Stimulated activated CD4-positive, alpha-beta T cell treated with anti-CD3 and anti-CD28 coated beads, TNF-alpha, amount 100 ng/mL, for 48 hours (primary cell): ENCODE measurements at places on chromosomes 2 and 18.

DNA sequence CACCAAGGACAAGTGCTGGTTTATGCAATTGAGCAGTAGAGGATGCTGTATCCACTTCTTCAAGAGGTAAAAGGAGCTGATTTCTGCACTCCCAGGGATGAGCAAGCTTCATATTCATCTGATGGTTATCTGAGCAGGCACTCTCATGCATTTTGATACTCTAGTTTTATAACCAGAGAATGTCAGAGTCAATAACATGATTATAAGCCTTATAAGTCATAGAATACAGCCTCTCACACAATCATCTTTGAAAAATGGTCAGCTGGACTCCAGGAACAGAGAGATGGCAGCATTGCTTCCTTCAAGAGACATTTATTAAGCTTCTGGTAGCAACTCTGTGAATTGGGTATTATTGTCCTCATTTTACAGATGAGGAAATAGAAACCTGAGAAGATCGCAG is 167.1 kb downstream of the SLC8A1 start:
- no peak for DNase-seq

DNA sequence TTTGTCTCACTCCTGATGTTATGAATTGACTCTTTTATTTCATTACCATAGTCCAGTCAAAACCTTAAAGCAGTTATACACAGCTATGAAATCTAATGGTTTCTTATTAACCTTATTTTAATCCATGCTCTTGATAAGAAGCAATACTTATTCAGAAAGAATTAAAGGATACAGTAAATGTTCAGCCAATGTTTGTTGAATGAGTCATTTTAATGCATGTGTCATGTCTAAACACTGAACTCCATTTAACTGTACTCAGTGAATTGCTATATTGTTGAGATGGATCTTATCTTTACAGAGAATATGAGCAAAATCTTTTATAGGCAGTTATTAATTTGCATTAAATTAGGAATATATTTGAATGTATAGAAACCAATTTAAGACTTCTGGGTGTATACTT is 135.1 kb upstream of the TFPI start:
- no peak for DNase-seq

DNA sequence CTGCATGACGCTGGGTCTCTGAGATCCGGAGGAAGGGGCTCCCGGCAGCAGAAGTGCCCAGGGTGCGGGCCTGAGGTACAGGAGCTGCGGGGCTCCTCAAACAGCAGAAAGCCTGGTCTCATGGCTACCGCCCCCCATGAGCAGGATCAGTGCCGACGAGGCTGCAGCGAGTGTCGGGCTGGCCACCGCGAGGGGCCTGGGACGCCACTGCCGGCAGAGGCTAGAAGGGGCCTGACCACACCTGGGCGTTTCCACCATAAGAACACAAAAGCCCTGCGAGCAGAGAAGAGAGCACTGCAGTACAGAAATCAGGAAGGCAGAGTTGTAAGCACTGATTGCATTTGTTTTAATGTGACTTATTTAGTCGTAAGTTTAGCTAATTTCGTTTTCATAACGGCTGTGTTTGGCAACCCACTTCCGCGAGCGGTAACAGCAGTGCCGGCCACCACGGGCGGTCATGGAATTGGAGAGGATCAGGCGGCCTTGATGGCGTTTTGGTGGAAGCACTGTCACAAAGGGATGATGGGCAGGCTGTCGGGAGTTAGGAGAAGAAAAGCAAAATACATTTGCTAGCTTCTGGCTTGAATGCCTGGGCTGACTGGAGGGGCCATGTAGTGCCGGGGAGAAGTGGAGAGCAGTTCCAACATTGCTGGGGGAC is 117.4 kb downstream of the HDAC4 start:
- DNase-seq, result no peak

DNA sequence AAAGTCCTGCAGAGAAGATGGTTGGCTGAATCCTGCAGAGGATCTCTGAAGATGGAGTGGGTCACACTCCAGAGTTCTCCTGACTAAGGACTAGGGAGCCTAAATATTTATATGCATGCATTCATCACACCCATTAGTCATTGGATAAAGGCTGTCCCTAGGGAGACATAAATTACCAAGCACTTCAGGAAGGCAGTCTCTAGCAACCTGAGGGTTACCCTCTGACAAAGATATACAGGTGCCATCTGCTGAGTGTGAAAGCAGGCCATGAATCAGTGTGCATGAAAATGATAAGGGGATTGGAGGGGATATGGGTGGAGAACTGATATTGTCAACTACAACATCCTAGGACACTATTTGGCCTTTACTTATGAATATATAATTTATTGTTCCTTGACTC is 294.8 kb upstream of the DDX18 start:
- no peak for DNase-seq

DNA sequence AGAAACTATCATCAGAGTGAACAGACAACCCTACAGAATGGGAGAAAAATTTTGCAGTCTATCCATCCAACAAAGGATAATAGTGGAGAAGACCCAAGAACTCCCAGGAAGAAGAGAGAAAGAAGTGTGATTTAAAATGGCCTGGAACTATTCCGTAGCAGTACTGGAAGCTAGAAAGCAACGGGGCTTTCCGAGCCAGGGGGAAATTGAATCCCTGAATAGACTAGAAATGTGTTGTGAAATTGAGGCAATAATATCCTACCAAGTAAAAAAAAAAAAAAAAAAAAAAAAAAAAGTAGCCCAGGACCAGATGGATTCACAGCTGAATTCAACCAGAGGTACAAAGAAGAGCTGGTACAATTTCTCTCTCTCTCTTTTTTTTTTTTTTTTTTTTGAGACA is 69.3 kb downstream of the FARP2 start:
- DNase-seq, result no peak

DNA sequence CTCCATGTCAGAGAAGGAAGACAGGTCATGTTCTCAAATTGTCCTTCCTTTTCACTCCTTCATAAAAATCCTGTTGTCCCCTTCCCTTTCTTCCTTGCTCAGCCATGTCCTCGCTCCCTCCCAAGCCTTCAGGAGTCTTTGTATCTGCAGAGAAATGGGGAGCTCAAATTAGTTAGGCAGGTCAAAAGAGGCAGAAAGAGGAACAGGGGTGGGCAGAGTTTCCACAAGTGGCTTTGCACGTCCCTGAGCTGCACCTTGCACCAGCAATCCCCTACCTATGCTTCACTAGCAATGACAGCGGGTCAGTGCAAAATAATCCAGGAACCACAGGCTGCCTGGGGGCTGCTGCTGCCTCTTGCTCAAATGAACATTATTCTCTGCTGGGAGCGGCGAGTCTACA is 152.1 kb upstream of the ITGA6 start:
- no peak for DNase-seq

DNA sequence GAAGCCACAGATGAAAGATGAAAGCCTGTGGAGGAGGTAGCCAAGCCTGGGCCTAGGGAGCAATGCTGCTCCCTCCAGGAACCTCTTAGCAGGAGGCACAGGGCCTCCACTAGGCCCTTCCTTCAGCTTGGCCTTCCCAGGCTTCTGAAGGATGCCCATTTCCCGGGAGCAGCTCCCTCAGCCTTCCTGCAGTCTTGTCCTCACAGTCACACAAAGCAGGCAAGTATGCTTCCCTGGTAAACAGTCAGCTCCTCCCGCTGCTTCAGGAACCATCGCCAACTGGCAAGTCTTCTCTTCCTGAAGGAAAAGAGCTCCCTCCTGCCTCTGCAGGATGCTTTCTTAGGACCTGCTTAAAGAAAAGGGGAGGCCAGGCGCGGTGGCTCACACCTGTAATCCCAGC is 53.2 kb downstream of the SMAD7 start:
- DNase-seq, result no peak

- no peak for DNase-seq
Measured at GRCh38 chr2:43311276-43311675, 84.9 kb upstream of the ZFP36L2 start.

DNA sequence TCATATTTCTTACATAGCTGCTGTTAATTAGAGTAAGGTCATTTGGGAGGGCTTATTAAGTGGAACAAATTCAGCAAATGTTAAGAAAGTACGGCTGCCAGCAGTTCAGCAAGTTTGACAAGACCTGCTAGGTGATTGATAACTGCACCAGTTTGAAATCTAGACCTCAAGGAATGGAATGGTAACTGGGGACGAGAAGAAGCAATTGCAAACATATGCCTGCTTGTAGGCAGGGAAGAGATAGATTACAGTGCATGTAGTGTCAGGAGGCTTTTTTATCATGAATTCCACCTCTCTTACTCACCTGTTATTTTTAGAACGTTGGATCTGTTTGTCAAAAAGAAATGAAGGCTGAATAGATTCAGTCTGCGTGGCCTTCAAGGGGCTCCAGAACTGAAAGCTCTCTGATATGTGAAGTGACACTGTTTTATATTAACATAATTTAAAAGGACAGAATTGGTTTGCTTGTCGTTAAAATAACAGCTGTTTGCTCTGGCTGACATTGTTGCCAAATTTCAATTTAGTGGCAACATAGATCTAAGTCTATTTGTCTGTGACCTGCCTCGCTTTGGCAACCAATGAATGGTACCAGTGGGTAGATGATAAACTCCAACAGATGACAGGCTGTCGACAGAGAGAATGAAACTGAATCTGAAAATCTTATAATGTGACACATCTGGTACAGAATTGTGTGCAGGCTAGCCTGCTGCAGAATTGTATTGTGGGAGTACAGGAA is 199.3 kb downstream of the ZNF407 start:
- DNase-seq, result no peak

GRCh38 chr2:130826419-130826818 is 10.3 kb upstream of the ARHGEF4 start:
- no peak for DNase-seq

GRCh38 chr18:46475390-46475752 is 181.6 kb downstream of the LOXHD1 start:
- DNase-seq, result no peak

- DNase-seq, result no peak
Measured at GRCh38 chr2:54606393-54606958, 117.0 kb upstream of the EML6 start.

- no peak for DNase-seq
Measured at GRCh38 chr2:147945660-147946059, 74.9 kb downstream of the ORC4 start.

DNA sequence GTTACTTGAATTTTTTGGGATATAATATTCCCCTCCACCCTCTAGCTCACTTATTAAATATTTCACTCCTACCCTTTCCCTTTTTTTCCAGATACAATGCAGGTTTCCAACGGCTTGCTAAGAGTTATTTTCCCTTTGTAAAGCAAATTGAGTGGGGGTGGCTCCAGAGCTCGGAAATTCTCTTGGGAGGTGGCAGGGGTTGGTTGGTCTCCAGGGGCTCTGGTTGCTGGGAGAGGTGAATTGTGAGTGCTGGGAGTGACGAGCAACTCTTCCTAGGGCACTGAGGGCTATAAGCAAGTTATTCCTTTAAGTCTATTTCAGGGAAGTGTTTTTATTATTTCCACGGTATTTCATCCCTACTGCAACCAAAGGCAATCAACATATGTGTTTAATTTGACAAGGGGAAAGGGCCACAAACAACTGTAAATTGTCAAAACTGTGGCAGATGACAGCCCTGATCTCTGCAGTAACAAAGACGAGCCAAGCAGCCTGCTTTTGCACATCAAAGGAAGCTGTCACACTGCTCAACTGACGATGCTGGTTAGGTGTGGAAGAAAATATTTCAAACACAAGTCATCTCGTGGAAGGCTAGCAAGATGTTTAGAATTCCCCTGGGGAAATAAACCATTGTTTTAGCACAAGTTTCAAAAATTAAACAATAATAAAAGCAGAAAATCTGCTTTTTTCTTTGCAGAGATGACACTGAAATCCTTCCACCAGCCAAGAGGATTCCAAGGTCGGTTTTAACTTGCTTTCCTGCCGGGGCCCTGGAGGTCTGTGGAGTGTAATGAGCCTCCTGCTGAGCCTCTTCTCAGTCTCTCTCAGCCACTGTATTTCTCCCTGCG is 34.8 kb upstream of the ASXL2 start:
- no peak for DNase-seq

GRCh38 chr2:72116081-72116533 is 31.6 kb downstream of the CYP26B1 start:
- no peak for DNase-seq

DNA sequence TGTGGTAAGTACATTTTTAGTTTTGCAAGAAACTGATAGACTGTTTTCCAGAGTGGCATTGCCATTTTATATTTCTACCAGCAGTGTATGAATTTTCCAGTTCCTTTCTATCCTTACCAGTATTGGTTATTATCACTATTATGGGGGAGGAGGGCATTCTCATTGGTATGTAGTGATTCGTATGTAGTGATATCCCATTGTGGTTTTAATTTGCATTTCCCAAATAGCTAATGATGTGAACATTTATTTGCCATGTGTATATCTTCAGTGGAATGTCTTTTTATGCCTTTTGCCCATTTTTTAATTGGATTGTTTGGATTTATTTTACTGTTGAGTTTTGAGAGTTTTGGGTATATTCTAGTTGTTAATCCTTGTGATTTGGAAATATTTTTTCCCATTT is 16.9 kb downstream of the EIF5B start:
- DNase-seq, result no peak

DNA sequence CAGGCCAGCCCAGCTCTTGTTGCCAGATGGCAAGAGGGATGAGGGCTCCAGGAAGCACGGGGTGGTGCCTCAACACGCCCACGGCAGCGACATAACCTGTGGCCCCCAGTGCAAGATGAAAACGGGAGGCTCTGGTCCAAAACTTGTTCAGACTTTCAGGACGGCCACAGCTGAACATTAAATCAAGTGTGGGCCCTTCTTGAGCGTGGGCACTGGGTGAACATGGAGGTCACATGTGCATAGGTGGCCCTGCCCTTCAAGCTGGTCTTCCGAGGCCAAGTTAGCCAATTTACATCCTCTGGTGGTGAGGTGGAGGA is 77.5 kb downstream of the NDUFA10 start:
- no peak for DNase-seq

- DNase-seq, result no peak
Measured at GRCh38 chr2:125711075-125711474, 944.9 kb upstream of the GYPC start.

GRCh38 chr2:236607471-236608187 is 38.0 kb downstream of the ACKR3 start:
- DNase-seq, result no peak

GRCh38 chr2:40123746-40124145 is 328.1 kb downstream of the SLC8A1 start:
- DNase-seq, result no peak

DNA sequence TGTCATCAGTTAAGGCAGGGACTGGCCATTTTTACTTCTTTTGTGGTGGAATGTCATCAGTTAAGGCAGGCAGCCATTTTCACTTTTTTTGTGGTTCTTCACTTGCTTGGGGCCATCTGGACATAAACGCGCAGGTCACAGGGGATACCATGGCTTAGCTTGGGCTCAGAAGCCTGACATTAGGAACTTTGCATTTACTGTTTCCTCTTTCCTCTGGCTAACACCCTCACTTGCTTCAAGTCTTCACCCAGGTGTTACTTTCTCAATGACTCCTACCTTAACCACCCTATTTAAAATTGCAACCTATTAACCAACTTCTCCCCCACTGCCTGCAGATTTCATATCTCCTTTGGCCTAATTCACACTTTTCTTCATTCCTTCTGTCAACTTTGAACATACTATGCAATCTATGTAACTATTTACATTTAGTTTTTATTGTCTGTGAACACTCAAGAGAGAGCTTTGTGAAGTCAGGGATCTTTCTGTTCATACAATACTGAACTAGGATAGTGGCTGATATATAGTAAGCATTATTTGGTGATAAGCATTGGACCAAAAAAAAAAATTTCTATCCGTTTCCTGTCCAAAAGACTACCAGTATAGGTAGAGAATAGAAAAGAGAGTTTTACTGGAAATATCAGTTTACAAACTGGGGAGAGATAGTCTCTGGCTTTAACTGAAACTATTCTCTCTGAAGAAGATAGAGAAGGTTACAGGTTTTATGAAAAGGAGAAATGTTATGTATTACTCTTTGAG is 600.1 kb upstream of the ZNF804A start:
- DNase-seq, result no peak
